ENCODE measurements at places on chromosomes 7 and 10.

DNA sequence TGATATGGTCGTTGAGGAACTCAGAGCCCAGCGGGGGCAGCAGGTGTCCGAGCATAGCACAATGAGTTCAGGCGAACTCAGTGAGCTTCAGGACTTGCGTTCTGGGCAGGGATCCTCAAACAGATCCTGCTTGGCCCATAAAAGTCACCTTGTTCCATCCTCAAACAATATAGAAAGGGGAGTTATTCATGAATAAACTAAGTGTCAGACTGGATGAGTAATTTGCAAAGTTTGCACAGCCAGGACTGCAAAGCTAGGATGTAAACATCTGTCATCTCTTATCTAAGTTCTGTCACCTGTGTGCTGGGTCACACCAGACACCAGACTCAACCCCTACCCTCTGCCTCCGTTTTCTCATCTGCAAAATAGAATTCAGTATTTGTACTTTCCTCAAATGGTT lies 58.0 kb upstream of the PFKP start:
- DNase-seq: no peak

GRCh38 chr7:157886711-157887110 lies 549.9 kb downstream of the DNAJB6 start:
- DNase-seq: no peak

DNA sequence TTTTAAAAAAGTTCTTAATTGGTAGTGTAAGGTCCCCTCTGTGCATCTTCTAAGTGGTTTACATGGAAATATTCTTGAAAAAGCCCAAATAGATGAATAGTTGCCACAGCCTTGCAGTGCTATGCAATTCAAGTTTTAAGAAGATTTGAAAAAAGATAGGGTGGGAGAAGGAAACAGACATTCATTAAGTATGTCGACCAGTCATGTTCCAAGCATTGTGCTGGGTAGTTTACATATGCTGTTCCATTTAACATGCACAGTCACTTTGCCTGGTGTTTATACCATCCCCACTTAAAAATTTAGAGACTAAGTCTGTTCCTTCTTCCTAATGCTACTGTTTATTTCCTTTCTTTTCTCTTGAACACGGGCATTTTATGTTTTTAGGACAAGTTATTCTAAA lies 28.1 kb upstream of the NAMPT start:
- no peak for DNase-seq

- DNase-seq: no peak
Measured at GRCh38 chr10:62900829-62901571, 84.8 kb upstream of the EGR2 start.

DNA sequence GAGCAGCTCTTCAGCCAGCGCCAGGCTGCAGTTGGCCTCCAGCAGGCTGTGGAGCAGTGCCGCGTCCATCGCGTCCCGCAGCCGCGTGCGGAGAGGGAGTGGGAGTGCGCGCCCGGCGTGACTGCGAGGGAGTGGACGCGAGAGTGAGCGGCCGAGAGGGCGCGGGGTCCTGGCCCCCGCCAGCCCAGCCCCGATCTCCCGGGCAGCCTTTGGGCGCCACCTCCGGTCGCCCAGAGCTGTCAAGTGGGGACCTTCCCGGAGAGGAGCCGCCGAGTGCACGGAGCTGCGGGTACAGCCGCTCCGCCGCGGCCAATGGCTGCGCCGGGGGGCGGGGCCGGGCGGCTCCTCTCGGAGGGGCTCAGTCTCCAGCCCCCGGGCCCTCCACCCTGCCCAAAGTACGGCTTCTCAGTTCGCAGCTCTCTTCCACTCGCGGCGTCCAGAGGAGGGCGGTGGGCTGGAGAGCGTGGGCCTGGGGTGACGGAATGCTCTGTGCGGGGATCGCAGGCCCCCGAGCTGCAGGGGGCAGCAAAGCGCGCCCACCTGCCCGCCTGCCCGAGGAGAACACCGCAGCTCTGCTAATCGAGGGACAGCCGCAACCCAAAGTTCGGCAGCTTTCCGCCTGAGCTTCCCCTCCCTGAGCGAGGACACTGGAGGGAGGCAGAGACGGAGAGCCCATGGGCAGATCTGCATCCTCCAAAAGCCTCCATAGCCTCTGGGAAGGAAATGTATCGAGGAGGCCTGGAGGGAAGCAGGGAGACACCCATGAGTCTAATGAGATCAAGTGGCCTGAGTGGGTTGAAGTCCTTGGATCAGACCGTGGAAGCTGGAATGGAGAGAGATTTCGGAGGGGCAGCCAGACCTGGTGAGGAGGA lies at the start of gene CRHR2:
Gene CRHR2 (minus strand): TSS at position 245 of the 872 bp plus-strand sequence. CDS start 176 bp downstream, at position 69.
- DNase-seq: no peak

DNA sequence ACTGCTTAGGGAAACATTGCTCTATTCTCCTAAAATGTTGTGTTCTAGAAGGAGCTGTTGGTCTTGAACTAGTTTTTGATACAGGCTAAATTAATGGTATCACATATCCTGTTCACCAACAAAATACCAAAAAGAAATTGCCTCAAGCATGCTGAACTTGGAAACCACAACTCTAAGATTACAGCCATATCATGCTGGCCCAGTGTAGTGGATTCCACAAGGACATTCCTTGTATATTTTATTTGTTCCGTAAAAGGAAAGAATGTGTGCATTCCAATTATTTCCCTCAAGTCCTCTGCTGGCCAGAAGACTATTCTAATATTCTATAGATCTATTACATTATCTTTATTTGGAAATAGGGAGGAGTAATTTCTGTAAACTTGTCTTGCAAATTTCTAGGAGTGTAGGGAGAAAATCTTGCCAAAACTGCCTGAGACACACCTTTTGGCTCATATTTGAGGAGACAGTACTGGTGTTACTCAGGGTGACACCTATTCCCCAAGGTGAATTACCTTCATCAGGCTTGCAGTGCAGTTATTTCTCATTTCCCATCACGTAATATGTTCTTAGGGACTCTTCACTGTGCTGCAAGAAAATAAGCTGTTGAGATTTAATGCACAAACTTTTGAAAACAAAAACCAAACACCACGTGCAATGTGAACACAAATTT lies 1.9 kb upstream of the NEBL start:
- no peak for DNase-seq

All from AG09309 (cell line).